DMS 273 treated with DMSO at 0.1 percent for 48 hours (cell line): ENCODE measurements at places on chromosomes 11 and 22.

- DNase-seq = no peak
Observed at GRCh38 chr22:21802673-21803072, 64.8 kb downstream of the MAPK1 start.

DNA sequence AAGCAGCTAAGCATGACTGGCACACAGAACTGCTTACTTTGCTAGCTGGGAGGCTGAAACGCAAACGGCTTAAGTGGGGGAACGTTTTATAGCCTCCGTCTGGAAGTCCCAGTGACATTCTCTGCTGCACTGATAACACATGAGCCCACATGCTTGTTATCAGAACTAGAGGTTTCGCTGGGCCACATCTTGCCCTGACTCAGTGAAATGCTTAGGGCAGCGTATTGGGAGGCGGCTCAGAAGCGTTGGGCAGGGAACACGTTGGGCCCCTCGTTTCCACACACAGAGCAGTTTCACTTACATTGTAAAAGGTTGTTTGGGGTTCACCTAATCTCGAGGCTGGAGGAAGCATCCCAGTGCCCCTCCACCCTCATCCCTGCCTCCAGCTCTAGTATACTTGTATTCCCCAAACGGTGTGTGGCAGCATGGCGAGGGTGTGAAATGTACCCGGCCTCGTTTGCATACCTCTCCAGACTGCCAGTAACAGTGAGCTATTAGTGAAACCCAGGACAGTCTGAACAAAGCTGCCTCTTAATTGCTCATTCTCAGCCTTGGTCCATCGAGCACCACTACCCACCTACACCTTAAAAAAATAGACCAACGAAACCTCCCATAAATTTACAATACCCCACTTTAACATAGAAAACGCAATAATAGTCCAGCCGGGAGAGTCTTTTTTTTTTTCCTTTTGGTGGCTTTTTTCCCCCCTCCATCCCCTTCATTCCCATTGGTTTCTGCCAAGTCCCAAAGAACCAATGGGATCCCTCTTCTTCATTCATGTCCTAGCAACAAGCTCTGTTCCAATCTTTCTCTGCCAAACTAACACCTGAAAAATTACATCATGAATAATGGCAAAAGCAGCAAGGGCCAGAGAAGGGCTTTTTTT is 218.8 kb upstream of the SORL1-AS1 start:
- peak; percentile 87 for DNase-seq

DNA sequence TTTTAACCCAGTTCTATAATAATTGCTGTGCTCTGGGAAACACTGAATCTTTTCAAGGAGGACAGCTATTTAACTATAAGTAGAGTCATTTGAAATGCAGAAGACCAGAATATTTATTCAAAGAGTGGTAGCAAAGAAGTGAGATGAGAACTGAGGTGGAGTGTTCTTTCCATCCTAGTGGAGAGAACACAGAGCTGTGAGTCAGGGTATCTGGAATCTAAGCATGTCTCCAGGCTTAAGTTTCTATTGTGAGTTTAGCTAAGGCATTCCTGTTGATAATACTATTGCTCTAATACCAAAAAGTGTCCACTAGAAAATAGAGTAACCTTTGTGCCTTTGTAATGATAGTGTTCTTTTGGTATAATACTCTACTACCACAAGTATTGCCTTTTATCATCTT is 32.4 kb downstream of the JAM3 start:
- no peak for DNase-seq

- no peak for DNase-seq
Observed at GRCh38 chr22:44446483-44446882, 51.5 kb downstream of the RTL6 start.

DNA sequence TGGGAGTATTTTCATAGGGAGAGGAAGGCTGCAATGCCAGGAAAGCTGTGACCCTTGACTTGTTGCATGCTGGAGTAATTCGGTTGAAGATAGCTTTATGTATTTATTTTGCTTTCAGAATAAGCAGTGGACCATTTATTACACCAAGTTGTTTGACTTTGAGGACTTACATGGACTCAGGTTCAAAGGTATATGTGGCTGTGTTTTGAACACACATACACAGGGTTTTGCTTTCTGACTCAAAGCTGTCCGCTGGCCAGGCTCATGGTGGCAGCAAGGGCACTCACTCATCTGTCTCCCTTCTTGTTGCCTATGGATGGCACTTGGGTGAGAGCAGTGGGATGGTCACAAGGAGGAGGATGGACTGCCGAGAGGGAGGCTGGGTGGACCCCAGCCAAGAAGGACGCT is 6.5 kb downstream of the TIMP3 start:
- no peak for DNase-seq
